ENCODE measurements at places on chromosomes 7 and 10. TPM values are rescaled to one million over a fixed set of nuclear protein-coding genes. Genes with fewer than 3 reads are reported as not detected.

Gene MKLN1
- 12.7 TPM for polyA plus RNA-seq

DNA sequence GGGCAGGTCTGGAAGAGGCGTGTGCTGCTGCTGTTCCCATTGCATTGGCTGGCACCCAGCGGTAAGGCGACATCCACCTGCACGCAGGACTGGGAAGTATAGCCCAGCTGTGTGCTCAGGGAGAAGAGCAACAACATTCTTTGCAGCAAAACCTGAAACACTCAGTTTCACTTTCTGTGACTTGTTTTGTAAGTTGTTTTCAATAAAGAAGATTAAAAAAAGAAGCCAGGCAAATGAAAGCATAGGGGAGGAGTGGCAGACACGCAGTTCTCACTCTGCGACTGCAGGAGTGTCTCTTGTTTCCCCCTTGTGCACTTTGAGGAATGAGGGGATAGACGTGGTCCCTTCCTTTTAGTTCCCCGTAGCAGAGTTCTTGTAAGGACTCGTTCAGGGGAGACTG lies 5.8 kb downstream of the FBH1 start:
- no peaks in the 10 kb centered on the region for H3K27me3 ChIP-seq
- H3K4me3 ChIP-seq, result no peak overlapping the region
- H3K4me1 ChIP-seq, result peaks cover 6% of the 10 kb centered on the region
- no peak for DNase-seq
- no peaks in the 10 kb centered on the region for H3K36me3 ChIP-seq
- H3K27ac ChIP-seq, result no peak overlapping the region

Gene PHKG1
- 0.97 TPM for polyA plus RNA-seq

DNA sequence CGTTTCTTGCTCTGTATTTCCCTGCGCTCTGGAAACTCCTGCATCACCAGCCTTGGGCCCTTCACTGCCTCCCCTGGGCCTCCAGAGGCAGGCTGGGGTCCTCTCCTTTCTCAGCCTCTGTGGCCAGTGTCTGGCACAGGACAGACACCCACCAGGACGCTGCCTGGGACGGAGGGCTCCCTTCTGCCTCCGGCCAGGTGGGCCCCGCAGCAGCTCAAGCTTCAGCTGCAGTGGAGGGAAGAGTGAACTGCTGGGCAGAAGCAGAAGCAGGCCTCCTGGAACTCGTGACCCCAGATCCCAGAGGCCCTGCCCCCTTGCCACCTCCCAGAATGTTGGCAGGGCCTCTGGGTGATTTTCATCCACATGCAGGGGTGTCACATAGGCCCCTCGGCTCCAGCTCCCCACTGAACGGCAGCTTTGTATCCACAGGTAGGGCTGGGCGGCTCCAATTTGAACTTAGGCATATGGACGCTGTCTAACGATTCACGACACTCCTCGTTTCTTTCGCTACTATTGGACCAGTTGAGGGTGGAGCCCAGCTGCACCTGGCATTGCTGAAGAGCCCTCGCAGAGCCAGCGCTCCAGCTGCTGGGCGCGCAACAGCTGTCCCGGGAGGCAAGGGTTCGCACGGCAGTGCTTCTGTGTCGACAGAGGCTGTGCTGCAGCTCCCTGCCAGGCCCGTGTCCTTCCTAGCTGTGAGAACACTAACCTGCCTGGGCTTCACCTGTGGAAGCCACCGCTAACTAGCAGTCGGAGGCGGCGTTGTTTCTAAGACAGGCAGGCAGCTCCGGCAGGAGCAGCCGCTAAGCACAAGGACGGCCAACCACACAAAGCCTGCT lies 18.4 kb upstream of the GPR146 start:
- no peaks in the 10 kb centered on the region for H3K27me3 ChIP-seq
- no peak overlapping the region for H3K27ac ChIP-seq
- H3K4me1 ChIP-seq, result peaks cover 3% of the 10 kb centered on the region

DNA sequence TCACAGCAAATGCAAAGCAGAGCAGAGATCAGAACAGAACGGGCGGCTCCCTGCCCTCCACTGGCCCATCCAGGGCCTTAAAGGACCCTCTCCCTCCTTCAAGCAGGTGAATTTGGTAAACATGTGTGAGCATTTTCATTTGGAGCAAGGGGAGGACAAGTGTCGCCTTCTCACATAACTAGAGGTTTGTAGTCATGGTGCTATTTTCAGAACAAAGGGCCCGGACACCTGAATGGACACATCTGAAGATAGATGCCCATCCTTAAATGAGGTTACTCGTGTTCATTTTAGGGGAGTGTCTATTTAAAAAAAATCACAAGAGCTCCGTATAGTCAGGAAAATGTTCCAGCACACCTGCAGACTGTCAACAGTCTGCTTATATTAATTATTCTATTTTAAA lies 153.8 kb downstream of the PRKCQ start:
- H3K4me1 ChIP-seq, result no peaks in the 10 kb centered on the region
- no peaks in the 10 kb centered on the region for H3K36me3 ChIP-seq
- H3K4me3 ChIP-seq, result no peak overlapping the region
- no peak for DNase-seq
- no peaks in the 10 kb centered on the region for H3K27me3 ChIP-seq

- H3K27ac ChIP-seq, result no peak overlapping the region
- DNase-seq, result no peak
- no peaks in the 10 kb centered on the region for H3K27me3 ChIP-seq
- no peaks in the 10 kb centered on the region for H3K36me3 ChIP-seq
- H3K4me3 ChIP-seq, result no peak overlapping the region
These were observed 6.2 kb upstream of the TBXAS1 start for GRCh38 chr7:139822855-139823254.

DNA sequence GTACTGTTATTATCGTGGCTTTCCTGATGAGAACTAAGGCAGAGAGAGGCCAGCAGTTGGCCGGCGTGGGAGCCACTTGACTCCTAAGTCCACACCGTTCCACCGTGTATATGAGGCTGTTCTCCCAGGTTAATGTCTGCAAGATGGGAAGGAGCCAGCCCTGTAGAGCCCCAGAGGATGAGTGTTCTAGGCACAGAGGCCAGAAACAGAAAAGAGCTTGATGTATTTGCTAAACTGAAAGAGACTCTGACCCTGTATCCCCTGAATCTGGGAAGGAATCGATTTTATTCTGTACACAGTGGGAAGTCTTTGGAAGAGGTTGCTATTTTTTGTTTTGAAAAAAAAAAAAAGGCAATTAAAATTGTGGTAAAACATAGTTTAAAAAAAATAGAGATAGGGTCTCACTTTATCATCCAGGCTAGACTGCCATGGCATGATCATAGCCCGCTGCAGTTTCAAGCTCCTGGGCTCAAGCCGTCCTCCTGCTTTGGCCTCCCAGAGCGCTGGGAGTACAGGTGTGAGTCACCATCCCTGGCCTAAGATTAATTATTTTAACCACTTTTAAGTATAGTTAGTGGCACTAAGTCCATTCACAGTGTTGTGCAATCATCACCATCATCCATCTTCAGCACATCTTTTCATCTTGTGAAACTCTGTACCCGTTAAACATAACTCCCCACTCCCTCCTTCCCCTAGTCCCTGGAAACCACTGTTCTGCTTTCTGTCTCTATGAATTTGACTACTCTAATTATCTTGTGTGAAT lies 348.8 kb downstream of the SDK1 start:
- H3K4me3 ChIP-seq, result no peak overlapping the region
- H3K36me3 ChIP-seq, result no peaks in the 10 kb centered on the region
- H3K27ac ChIP-seq, result no peak overlapping the region

Data from ovary (tissue), 10 donors.